ENCODE measurements at places on chromosomes 12 and 14.

DNA sequence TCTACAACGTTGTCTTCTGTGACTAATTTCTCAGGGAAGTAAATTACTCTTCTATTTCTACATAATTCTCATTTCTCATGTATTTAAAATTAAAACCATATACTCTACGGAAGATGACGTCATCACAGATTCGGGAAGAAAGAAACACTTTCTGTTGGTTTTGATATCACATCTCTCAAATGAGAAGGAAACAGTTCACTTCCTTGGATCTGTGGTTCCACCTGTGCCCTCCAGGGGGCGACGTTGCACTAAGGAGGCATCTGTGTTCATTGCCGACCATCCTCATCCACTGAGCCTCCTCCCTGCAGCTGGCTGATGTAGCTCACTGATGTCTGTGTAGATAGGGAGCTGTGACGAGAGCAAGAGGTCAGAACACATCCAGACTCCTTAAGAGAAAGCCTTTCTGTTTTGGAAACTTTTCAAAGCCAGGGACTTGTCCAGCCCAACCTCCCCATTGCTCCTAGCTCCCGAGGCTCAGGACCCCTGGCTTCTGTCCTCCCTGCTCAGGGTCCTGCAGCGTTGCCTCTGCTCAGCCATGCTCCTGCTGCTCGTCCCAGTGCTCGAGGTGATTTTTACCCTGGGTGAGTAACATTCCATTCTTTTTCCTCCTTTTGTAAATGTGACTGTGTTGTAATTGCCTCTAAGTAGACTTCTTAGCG, 172.7 kb upstream of the OR4E1 start:
- no peak for DNase-seq

DNA sequence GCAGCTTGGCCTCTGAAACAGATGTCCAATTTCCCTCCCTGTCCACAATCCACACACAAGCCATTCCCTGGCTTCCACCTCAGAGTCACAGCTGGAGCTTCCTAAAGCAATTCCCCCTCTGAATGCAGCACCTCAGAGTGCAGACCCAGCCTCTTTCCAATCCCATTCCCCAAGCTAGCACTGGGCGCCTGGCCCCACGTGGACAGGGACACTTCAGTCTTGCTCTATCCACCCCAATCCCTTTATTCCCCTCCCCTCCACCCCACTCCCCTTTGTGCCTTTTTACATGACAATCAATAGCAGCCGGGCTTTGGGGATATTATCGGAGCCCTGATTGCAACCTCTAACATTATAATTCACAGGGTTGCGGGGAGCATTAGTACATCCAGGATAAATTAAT, 292.6 kb downstream of the TTC8 start:
- DNase-seq = no peak

DNA sequence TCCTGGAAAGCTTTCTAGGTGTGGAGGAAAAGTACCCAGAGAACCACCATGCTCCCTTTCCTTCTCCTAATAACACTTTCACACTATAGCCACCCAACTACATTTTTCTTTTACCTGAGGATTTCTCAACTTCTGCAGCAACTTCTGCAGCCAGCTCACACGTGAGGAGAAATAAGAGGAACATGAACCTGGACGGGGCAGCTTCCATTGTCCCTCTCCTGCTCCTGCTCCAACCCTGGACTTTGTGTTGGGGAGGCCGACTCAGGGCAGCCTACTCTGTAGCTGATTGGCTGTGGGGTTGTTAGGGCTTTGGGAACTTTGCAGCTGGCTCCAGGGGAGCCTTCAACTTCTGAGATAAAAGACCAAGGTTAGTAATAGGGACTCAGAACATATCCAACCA, at the start of gene ERP27:
ERP27 (minus strand) TSS at position 237 of the 400 bp plus-strand sequence; CDS start at position 208, 29 bp downstream.
- DNase-seq = no peak

DNA sequence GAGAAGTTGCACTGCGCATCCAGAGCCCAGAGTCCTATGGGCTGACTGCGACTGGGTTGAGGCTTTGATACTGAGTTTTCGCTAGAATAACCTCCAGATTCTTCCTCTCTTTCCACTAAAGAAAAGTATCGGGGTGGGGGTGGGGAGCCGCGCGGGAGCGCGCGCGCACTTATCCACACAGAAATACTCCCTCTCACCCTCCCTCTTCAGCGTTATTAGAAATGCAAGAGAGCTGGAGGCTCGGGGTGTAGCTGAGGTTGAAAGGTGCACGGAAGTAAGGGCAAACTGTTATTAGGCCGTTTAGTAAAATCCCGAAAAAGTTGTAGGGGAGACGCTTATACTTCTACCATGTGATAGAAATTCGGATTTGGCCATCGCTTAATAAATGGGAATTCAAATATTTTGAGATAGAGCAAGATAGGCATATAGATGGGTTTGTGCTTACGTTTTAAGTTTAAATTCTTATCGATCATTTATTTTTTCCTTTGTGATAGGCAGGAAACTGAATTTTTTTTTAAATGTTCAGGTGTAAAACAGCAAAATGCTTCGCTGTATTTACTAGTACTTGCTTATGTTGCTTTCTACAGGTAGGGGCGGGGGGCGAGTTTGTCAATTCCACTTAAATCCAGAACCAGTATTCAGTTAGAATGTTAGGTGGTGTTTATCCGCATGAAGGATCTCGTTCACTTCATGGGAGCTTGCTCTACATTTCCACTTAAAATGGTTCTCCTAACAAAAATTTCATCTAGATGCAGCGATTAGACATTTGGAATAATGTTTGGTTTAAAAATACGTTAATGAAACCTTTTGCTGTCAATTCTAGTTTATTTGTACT, 1.1 kb downstream of the ARHGAP5 start:
- DNase-seq = peak; percentile 17

DNA sequence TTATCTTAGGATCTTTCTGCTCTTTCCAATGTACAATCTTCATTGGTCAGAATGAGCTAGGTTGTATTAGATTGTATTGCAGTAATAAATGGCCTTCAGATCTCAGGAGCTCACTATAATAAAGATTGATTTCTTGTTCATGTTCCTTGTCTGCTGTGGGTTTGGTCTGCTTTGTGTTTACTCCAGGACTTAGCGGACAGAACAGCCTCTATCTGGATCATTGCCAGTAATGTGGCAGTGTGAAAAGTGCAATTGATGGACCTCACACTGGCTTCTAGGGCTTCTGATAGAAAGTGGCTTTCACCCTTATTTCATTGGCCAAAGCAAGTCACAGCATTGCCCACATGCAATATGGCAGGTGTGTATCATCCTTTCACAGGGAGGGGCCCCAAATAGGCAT, 81.2 kb downstream of the BTG1 start:
- DNase-seq = no peak

- DNase-seq = no peak
Observed at GRCh38 chr12:94174576-94174975, 26.2 kb downstream of the PLXNC1 start.

GRCh38 chr12:75798136-75798926, 233.2 kb downstream of the PHLDA1 start:
- no peak for DNase-seq

DNA sequence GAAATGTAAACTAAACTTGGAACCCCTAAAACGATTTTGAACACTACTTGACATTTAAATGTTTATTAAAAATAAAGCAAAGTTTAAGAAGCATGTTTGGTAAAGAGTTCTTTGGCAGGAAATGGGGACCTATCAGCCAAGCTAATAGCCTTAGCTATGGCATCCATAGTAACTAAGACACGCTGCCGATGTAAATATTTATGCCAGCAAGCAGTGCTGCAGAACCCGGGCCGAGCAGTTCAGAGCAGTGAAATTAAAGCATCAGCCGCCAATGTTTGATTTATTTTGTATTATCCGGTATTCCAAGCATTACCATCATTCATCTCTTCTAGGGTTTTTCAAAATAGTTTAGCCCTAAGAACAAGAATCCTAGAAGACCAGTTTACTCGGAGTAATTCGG, 61.6 kb downstream of the PPP2R5C start:
- no peak for DNase-seq

GRCh38 chr12:124663206-124663605, 95.8 kb upstream of the NCOR2 start:
- DNase-seq = no peak

GRCh38 chr14:51209457-51209856, 30.6 kb upstream of the TMX1 start:
- DNase-seq = no peak

DNA sequence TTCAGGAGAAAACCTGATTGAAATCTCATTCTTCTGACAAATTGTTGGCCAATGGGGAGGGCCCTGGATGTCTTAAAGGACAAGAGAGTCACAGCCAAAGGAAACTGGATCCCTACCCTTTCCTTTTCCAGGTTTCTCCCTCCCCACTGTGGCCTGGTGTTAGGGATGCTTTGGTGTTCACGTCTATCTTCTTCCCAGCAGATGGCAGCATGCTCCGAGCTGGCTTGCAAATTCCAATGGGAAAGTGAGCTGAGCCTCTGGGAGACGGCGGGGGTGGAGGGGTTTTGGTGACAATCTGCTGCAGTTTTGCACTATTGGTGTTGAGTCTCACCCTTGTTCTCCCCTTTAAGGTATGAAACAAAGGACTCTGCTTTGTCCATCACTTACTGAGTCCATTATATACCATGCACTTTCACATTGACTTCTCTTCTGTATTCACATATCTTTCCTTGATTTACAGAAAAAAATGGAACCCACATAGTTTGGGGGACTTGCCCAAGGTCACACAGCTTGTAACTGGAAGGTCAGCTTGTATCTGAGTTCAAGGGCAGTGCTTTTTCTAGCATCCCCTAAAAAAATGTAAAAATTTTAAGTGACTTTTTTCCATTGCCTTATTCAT, 39.3 kb downstream of the CCDC177 start:
- no peak for DNase-seq

DNA sequence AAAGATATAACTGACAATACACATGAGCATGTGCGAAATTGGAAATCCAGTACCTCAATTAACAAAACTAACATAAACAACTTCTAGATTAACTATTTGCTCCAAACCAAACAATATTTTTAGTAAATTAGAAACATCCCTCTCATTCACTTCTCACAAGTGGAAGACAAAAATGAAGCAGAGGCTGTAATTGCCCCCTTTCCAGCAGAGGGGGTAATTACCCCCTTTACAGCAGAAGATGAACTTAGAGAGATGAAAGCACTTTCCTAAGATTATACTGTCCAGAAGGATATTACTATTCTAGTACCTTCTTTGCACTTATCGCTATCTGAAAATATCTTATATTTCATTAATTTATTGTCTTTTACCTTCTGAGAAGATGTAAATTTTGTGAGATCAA, 1025.2 kb downstream of the FSCB start:
- no peak for DNase-seq

DNA sequence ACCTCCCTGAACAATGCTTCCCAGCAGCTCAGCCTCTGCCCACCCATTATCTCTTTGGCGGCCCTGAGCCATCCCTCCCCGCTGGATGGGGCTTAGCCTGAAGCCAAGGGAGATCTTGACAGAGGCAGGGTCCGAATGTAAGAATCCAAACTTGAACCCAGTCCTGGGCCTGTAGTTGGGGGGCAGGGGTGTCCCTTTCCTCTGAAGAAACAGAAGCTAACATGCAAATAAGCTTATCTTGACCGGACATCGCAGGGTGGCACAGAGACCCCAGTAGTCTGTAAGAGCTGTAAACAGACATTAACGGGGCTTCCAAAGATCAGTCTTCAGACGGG, 6.0 kb downstream of the DLK1 start:
- no peak for DNase-seq

GRCh38 chr12:8123124-8123912, at the start of gene CLEC4A:
Gene CLEC4A (plus strand): TSS chr12:8123617. CDS start chr12:8123879, 262 bp downstream.
- no peak for DNase-seq

DNA sequence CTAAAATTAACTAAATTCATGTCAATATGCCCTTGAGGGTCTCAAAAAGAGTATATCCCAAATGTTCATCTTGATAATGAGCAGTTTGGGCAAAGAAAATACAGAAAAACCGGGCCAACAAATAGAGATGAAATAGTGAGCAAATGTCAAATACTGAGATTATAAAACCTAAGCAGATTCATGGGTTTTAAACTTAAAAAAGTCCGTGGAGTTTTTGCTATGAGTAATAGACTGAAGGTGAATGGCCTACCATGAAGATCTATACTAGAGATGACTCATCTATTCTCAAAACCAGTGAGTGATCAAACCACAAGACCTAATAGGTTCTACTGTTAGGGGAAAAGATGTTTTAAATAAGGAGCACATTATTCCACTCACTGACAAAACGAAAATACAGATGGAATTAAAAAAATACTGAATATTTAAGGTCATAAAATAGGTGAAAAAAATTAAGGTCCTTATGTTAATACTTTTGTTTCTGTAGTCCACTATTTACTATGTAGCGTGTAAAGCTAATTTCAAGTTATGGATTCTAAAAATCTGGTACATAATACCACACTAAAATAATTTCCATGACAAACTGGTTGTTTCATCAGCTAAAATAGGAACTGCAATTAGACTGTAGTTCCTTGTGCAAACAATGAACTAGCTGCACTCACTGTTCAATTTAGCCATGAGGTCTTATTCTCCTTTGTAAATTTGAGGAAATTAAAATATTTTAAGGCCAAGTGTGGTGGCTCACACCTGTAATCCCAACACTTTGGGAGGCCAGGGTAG, 5.0 kb downstream of the HNRNPC start:
- no peak for DNase-seq

- no peak for DNase-seq
Observed at GRCh38 chr12:124795081-124795948, 68.3 kb downstream of the SCARB1 start.

DNA sequence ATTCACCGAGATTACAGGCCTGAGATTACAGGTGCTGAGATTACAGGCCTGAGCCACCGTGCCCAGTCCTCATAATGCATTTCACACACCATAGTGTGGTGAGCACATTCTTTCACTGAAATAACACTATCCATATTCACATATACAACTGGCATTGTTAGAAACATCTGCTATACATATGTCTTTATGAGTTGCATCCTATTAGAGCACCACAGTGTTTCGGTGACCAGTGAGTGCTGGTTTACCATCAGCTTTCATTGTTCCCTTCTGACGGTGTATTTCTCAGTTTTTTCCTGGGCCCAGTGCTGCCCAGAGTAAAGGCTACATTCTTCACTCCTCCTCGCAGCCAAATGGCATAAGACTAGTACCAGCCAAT, 96.2 kb upstream of the FGD4 start:
- no peak for DNase-seq

DNA sequence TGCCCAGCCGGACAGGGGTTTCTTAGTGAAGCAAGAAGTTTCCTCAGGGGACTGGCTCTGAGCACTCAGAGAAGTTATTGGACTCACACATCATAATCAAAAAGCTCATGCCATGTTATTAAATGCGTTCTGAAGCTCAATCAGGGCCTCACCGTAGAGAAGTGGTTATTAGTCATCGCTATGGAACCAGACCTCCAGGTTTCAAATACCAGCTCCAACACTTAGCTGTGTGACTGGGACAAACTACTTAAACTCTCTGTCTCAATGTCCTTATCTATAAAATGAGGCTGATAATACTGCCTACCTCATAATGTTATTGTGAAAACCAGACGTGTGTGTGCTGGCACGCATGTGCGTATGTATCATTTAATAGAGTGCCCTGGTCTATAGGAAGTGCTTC, 7.3 kb downstream of the STAT6 start:
- DNase-seq = no peak

- no peak for DNase-seq
Observed at GRCh38 chr14:97250931-97251330, 453.7 kb downstream of the VRK1 start.

DNA sequence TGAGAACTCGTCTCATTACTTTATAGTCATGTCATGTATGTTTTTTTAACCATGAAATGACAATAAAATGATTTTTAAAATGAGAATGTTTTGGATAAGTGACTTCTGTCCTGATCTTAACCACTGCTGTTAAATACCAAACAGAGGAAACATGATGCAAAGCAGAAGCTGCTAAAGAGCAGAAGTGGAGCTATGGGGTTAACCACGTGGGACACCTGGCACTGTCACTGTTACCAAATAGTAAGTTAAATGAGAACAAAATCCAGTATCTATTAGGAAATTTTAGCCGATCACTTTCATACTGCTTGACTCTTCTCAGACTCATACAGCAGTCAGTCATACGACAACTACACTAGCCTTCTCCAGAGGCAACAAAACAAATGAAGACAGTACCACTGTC, 82.4 kb downstream of the SCAF11 start:
- DNase-seq = no peak
